ENCODE measurements at places on chromosomes 12 and 14.

GRCh38 chr12:85278598-85279448, 1.2 kb upstream of the ALX1 start:
- DNase-seq: no peak

GRCh38 chr12:43282106-43282505, 269.9 kb downstream of the ADAMTS20 start:
- no peak for DNase-seq

GRCh38 chr14:53526200-53526599, 373.1 kb upstream of the DDHD1 start:
- no peak for DNase-seq

DNA sequence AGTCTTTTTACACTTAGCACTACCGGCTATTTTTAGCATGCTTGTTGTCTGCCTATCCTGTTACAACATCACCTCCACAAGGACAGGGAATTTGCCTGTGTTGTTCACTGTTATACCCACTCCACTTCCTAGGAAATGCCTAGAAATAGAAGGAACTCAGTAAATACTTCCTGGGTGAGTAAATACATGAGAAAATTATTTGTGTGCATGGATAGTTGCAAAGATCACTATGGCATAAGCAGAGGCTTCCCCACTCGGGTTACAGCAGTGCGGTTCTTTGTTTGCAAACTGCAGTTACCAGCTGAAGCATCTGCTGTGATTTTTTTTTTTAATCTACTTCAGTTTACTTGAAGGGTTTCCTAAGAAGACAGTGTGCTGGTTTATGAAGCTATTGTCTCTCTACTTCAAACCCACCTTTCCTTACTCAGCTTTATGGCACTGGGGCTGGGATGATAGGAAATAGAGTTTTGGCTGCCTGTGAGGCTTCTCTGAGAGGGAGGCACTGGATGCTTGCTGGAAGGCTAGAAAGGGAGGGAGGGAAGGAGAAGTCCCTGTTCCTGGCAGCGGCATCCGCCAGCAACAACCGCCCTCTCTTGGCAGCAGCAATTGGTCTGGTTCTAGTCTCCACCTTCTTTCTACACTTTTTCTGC, 29.0 kb downstream of the PDE6H start:
- DNase-seq: peak; percentile 16

GRCh38 chr14:74516451-74517160, 23.0 kb downstream of the ISCA2 start:
- DNase-seq: no peak

DNA sequence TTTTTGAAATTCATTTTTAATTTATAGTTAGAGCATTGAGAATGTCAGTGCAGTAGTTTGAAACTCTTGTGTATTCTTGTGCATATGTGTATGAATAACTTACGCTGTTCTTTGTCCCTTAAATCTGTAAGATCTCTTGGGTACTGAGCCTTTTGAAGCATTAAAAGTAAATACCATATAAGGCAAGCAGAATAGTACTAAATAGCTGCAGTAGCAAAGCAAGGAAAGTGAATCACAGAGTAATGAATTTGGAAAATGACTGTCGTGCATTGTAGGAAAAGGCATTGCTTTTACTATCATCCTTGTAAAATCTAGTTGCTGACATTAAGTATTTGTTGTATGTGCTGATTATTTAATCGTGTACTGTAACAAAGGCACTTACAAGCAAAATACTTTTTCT, 12.1 kb downstream of the CNOT2 start:
- peak; percentile 40 for DNase-seq

- DNase-seq: no peak
Measured at GRCh38 chr12:109239179-109239578, 69.9 kb downstream of the FOXN4 start.

- DNase-seq: no peak
Measured at GRCh38 chr12:117098361-117099217, 627 bp downstream of the TESC start.

- no peak for DNase-seq
Measured at GRCh38 chr12:4449851-4450221, 4.2 kb upstream of the FGF6 start.

GRCh38 chr12:42792265-42792664, 202.7 kb upstream of the PRICKLE1 start:
- DNase-seq: no peak

- no peak for DNase-seq
Measured at GRCh38 chr12:123404581-123404980, 20.6 kb downstream of the KMT5A start.

DNA sequence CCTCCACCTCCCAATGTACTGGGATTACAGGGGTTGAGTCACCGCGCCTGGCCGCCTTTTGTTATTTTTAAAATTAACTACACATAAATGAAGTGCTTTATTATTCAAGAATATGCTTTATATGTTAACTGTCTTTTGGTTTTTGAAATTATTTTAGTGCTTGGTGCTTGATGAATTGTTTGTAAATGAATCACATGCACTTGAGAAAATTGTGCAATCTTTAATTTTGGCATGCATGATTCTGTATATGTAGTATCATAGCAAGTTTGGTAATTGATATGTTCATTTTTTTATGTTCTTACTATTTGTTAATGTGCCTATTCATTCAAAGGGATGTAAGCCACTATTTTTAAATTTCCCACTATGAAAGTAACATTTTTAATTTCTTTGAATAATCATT, 440.9 kb downstream of the NAV3 start:
- no peak for DNase-seq

DNA sequence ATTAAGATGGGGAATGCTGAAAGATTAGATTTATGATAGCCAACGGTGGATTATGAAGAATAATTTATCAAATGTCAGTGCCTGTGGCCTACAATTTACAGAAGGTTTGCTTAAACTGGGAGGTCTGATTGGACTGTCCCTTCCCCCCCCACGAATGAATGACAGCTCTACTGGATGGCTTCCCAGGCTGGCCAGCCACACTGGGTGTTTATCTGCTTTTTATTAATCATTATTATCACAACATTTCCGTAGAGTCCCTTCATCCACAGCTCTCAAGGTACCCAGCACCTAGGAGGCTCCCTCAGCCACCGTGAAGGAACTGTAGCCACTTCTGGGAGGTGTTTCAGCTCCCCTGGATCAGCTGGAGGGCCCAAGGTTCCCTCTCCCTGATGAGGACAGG, 78.9 kb downstream of the ADCK1 start:
- no peak for DNase-seq

- DNase-seq: no peak
Measured at GRCh38 chr12:89712706-89713105, 4.1 kb upstream of the ATP2B1 start.

GRCh38 chr12:104622928-104623327, 166.2 kb downstream of the CHST11 start:
- DNase-seq: no peak

DNA sequence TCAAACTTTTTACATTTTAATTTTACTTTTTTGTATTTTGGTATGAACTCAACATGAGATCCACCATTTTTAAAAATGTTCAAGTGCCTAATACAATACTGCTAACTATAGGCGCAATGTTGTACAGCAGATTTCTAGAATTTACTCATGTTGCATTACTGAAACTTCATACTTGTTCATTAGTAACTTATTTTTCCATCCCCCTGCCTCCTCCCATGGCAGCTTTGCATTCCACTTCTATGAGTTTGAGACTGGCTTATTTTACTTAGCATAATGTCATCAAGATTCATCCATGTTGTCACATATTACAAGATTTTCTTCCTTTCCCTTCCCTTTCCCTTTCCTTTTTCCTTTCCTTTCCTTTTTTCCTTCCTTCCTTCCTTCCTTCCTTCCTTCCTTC, 825.9 kb downstream of the SLC16A7 start:
- DNase-seq: no peak

- DNase-seq: peak; percentile 59
Measured at GRCh38 chr14:52918486-52918885, 32.4 kb downstream of the FERMT2 start.

DNA sequence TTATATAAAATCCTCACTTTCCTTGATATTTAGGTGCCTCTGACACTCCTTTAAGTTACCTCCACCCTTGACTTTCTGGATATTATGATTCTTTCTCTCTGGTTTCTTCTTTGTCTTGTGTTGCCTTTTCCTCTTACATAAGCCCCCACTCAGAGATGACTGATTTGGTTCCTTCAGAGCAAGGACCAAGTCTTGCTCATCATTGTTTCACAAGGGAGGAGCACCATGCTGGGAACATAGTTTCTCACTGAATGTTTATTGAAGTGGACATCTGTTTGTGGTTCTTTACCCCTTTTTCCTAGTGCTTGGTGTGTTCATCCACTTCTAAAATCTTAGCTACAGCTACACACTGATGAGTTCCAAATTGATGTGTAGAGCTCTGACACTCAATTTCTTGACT, 161.3 kb upstream of the PTPRQ start:
- no peak for DNase-seq

GRCh38 chr12:118558941-118559340, 182.6 kb downstream of the SUDS3 start:
- DNase-seq: no peak

DNA sequence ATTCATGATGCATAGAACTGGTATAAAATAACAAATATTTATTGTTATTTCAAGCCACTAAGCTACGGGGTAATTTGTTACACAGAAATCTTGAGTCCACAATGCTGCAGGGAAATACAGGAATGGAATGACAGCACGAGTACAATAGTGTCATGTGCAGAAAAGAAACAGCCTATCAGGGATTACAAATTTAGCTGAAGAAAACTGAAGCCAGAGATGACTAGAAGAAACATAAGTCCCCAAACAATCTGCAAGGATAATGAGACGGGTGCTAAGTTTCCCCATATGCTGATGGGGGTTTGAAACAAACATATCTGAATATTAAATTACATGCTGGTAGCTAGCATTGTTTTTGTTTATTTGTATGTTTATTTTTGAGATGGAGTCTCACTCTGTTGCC, 8.9 kb downstream of the ARMH4 start:
- DNase-seq: no peak

DNA sequence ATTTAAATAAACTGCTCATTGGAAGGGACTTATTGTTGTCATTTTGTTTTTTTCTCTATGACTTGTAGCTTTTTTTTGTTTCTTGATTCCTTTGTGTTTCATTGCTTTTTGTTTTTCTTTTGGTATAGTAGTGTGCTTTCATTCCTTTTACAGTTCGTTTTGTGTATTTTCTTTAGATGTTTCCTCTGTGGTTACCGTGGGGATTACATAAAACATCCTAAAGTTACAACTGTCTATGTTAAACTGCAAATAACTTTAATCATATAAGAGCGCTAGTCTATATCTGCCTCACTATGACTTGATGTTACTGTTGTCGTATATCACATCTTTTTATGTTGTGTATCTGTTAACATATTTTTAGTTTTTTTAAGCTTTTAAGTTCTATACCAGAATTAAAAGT, 86.9 kb downstream of the ATF7IP start:
- DNase-seq: no peak

DNA sequence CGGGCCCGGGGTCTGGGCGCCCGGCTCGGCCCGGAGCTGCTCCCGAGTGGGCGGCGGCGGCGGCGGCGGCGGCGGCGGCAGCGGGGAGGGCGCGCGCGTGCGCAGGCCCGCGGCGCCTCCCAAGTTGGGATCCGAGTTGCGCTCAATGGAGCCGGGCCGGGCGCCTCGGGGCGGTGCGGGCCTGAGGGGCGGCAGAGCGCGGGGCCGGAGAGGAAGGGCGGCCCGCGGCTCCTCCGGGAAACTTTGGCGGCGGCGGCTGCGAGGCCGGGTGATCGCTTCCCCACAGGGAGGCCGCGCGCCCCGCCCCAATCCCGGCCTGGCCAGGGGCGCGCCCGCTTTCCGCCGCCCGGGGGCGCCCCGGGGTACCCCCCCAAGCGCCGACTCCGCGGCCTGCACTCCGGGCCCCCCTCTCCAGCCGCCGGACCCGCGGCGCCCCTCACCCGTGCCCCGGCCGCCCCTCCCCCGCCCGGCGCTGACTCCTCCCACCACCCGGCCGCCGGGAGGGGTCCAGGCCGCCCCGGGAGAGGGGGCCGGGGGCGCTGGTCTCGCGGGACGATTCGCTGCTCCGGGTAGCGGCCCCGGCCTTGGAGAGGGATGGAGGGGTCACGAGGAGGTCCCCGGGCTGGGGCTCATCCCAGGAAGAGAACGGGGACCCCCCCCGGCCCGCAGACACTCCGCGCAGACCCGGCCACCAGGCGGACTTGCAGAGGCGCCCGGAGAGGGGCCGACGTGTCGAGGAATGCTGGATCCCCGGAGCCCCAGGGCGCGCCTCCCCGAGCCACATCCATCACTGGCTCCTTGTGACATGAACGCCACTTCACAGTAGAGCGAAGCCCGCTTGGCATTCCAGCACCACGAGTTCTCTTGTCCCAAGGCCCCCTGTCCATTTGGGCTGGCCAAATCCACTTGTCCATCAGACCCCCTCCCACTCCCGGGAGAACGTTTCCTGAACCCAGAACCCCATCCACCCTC, at the start of gene RILPL1:
Gene RILPL1 (minus strand): TSS at position 48 of the 972 bp plus-strand sequence. CDS start 237 bp downstream, outside the sequence.
- DNase-seq: peak; percentile 58

DNA sequence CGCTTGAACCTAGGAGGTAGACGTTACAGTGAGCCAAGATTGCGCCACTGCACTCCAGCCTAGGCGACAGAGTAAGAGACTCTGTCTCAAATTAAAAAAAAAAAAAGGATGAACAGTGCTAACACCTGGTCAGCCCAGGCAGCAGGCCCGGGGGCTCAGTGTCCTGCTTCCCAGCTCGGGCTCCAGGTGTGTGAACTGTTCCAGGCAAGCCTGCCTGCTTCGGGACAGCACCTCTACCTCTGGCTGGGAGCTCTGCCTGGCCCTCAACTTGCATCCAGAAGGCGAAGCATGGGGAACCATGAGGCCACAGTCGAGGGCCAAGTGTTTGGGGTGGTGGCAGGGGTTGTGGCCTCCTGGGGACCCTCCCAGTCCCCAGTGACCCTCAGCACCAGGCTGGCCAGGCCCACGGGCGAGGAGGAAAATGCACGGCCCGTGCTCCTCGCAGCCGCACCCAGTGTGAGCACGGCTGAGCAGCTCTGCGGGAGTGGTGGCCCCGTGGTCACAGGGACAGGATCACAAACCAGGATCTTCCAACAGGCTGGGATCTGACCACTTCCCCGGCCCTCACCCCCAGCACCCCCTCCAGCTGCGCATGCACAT, 15.5 kb downstream of the CDCA4 start:
- DNase-seq: no peak
